GM03348 (cell line): ENCODE measurements at places on chromosomes 6 and 20.

DNA sequence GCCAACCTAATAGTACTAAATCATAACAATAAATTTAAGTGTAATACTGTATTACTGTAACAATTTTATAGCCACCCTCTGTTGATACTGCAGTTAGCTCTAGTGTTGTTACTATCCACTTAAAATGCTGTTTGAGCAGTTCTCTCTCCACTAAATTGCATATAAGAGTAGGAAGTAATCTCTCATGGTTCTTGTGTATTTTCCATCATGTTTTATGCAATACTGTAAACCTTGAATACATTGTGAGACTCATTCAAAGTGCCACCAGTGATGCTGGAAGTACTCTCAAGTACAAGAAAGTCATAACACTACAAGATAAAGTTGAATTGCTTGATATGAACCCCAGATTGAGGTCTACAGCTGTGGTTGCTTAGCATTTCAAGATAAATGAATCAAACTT, 65.5 kb downstream of the WASF1 start:
- DNase-seq = no peak

GRCh38 chr20:2387180-2387577, 6.5 kb downstream of the TGM6 start:
- DNase-seq = no peak

DNA sequence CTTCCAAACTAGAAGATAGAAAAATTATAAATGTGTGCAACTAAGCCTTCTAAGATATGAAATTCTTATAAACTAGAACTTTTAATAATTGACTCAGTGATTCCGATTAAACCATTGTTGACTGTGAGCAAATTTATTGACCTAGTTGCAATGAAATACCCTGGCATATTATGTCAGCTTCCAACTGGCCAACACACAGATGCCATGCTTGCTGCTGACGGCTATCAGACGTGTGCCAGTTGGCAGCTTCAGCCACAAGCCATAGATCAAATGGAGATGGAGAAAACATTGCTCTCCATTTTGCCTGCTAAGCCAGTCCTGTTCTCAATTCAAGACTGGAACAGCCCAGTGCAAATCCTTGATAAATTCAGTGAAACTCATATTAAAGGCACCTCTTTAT, 101.7 kb upstream of the HDGFL1 start:
- DNase-seq = no peak

GRCh38 chr6:5337573-5337972, 76.3 kb downstream of the FARS2 start:
- peak; percentile 41 for DNase-seq
